ENCODE measurements at places on chromosomes 4 and X.

- no peak for DNase-seq
Observed at GRCh38 chrX:49812177-49812576, 16.9 kb upstream of the PAGE4 start.

- DNase-seq: no peak
Observed at GRCh38 chr4:2962614-2963174, 512 bp downstream of the NOP14 start.

- no peak for DNase-seq
Observed at GRCh38 chr4:8855818-8856245, 15.8 kb downstream of the HMX1 start.

DNA sequence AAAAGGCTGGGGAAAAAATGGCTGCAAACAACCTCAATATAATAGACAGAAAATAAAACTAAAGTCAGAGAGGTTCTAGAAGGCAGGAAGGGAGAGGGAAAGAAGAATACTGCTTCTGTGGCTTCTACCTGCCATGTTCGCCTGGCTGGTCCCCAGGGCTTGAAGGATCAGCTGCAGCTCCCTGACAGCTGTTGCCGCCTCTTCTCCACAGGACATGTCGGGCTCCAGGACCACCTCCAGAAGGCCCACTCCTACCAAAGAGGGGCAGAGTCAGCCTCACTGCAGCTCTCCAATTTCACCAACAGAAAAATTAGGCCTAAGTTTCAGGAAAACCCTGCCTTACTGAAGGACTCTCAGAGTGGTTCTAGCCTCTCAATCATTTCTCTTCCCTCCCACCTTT is 44.9 kb downstream of the GATB start:
- no peak for DNase-seq

DNA sequence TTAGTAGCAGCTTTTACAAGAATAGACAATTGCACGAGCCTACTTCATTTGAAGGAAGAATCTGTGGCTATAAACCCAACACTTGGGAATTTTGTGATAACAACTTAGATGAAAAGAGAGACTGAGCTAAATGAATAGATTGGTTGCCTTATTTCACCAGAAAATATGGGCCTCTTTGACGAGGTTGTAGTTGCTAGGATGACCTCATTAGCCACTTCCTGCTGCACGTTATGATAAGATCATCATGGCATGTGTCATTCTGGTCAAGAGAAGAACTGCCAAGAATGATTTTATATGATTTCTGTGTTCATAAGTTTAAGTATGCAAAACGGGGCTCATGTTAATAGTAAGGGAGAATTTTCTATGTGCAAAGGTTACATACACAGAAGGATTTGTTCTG is 321.9 kb upstream of the GIMD1 start:
- no peak for DNase-seq

DNA sequence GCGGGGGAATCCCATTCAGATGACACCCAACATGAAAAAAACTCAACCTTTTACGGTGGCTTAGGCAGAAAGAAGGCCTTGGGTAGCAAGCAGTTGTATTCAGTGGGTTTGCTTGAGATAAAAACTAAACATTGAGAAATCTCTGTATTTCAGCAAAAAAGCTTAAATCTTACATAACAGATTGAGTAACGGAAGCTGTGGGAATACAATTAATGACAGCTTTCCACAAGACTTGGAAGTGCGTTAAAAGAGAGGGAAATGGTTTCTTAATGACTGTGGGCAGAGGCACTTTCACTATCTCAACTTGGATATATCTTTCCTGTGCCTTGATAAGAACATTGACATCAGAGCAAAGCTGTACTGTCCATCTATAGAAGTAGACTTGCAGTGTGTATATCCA is 418.5 kb upstream of the HS3ST1 start:
- DNase-seq: no peak
